Osteocyte (in vitro differentiated cells): ENCODE measurements at places on chromosomes 4 and X.

GRCh38 chr4:87624698-87625097 lies 16.4 kb downstream of the DSPP start:
- H3K4me1 ChIP-seq: no peaks in the 10 kb centered on the region
- no peak for DNase-seq
- no peak overlapping the region for H3K4me3 ChIP-seq
- no peaks in the 10 kb centered on the region for H3K36me3 ChIP-seq

DNA sequence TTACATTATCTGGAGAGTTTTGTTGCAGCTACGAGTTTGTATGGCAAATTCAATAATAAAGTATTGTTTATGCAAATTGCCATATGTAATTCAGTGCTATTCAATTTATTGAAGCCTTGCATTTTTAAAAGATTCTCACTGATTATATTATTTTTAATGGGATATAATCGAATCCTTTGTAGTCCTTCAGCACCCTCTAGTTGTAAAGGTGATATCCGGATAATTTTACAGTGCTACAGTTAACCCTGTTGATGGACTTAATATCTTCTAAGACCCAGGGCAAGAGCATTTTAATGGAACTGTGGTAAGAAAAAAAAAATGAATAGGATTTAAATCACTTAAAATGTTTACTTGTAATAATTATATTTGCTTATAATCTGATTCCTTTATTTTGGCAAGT lies 48.5 kb upstream of the GRIA2 start:
- H3K27ac ChIP-seq: no peak overlapping the region
- no peaks in the 10 kb centered on the region for H3K4me1 ChIP-seq
- H3K36me3 ChIP-seq: no peaks in the 10 kb centered on the region
- no peak overlapping the region for H3K4me3 ChIP-seq
- H3K27me3 ChIP-seq: no peaks in the 10 kb centered on the region

- H3K27me3 ChIP-seq: peaks cover 14% of the 10 kb centered on the region
- H3K4me1 ChIP-seq: no peaks in the 10 kb centered on the region
- H3K36me3 ChIP-seq: no peaks in the 10 kb centered on the region
- DNase-seq: no peak
- H3K27ac ChIP-seq: no peak overlapping the region
Observed at GRCh38 chrX:39654952-39655351, 442.8 kb downstream of the BCOR start.

GRCh38 chr4:110704748-110705439 lies 82.0 kb upstream of the PITX2 start:
- H3K4me3 ChIP-seq: no peak overlapping the region
- no peak overlapping the region for H3K27ac ChIP-seq
- H3K4me1 ChIP-seq: no peaks in the 10 kb centered on the region
- no peaks in the 10 kb centered on the region for H3K27me3 ChIP-seq
- H3K36me3 ChIP-seq: no peaks in the 10 kb centered on the region

DNA sequence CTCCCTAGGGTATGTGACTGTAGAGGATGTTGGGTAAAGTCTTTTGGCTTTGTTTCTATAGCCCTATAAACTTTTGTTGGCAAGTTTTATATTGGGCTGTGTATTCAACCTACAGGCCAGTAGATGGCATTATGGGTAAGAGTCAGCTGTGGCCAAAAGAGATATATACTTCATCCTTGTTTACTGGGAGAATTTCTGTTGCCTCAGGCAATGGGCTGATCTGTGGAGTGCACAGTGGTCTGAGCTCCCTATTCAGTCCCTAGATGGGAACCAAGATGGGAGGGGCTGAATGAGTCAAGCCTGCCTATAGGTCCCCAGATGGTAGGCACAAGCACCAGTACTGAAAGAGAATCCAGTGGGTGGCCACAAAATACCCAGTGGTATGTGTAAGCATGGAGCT lies 580.6 kb downstream of the EPHA5 start:
- H3K27me3 ChIP-seq: peaks cover 2% of the 10 kb centered on the region
- H3K4me3 ChIP-seq: no peak overlapping the region
- DNase-seq: no peak
- H3K36me3 ChIP-seq: no peaks in the 10 kb centered on the region

DNA sequence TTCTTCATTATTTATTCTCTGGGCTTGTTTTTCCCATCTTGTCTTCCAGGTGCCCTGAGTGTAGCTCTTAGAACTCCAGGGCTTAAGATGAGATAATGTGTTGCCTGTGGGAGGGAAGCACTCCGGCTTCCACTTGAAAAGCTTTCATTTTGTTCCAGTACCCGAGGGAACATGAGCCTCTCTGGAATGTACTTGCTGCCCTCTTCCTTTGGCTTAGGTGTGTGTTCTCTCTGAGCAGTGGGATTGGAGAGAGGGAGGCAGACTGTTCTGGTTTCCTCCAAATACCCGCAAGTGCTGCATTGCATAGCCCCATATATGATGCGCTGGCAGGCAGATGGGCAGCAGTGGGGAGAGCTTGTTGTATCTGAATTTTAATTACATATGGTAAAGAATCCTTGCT lies 861 bp upstream of the DTHD1 start:
- H3K4me1 ChIP-seq: peaks cover 10% of the 10 kb centered on the region
- H3K27ac ChIP-seq: no peak overlapping the region
- no peak for DNase-seq
- H3K4me3 ChIP-seq: no peak overlapping the region
- H3K36me3 ChIP-seq: no peaks in the 10 kb centered on the region
- H3K27me3 ChIP-seq: no peaks in the 10 kb centered on the region
